ENCODE measurements at places on chromosomes 1 and 21.

DNA sequence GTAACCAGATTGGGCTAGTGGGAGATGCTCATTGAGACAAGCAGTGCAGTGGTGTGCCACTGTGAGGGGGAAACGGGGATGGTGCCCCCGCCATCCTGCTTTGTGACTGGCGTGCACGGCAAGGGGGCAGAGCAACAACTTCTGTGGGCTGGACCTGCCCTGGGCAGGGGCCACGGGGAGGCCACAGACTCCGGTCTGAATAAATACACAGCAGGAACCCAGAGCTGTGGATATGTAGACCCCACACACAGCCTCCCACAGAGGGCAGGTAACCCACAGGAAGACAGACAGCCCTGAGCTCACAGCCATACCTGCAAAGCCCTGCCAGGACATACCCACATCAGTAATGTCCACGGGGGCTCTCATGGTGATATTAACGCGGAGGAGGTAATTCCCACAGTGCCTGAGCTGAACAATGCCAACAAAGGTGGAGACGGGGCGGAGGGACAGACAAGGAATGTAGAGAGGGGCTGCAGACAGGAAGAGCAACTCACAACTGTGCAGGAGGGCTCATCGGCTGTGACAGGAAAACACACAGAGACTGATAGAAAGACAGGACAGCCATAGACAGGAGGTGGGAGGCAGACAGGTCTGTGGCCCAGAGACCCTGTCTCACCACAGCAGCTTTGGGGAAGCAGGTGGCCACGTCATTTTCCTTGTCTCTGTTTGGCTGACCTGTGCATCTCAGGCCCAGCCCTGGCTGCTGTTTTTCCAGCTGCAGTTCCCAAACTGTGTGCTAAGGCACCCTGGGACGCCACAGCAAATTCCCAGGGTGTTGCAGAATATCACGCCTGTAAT lies 4.9 kb upstream of the WNT3A start:
- no peak for DNase-seq

DNA sequence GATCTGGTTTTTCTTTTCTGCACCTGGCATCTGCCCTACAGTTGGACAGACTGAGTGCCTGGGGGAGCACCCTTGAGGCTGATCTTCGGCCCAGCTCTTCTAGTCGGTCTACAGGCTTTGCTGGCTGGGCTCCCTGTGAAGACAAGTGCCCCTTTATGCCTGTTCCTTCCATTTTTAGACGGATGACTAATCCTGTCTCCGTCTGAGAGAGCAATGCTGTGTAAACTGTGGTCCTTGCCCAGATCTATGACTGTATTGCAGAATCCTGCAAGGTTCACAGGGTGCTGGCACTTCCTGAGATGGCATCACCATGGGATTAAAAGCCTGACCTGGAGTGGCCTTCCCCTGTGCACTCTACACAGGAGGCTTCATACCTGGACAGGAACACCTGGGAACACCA lies 47.6 kb upstream of the SAMD13 start:
- DNase-seq = no peak

- no peak for DNase-seq
These were observed 81.7 kb upstream of the DUSP10 start for GRCh38 chr1:221823561-221823960.

DNA sequence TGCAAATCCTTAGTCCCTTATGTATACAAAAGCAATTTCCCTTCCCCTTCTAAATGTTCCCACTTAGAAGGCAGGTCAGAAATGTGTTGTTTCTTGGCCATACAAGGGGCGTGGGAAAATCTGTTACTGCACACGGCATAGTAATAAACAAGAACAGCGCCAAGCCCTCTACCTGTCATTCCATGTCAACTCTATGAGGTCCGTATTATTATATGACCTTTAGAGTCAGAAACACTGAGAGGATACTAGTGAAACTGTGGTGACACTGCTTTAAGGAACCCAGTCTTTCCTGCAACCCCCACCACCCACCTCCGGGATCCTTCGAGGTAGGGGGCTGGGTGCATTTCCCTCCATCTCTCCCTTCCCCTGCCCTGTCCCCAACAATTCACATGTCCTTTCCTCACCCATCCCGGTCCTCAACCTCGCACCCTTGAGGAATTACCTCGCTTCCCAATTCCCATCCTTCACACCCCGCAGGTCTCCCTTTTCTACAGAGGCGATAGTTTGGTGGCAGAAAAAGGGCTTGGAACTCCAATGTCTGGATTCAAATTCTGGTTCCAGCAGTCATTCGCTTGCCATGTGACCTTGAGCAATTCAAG lies 647 bp downstream of the SDHB start:
- DNase-seq = no peak

DNA sequence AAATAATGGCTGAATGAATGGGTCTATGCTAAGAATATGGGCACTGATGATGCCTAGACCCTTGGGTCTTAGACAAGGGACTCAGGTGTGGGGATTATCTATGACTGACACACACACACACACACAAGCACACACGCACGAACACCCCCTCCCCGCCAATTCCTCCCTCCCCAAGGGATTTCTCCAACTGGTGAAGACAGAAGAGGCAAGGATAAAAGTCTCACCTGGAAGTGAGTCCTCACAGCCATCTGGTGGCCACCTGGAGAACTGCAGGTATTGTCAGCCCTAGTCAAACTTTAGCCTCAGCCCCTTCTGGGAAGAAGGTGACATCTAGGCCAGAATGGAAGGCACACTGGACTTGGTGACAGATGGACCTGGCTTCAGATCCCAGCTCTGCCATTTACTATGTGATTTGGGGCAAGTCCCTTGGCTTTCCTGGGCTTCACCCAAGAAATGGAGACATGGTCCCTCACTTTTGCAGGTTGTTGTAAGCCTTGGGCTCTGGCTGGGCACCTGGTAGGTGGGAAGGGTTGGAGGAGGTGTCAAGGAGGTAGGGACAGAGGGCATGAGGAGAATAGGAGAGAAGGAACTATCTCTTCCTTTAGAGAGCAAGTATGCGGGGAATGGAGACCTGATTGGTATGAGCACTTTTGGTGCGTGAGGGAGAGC lies 4.0 kb upstream of the GPR3 start:
- no peak for DNase-seq

Data from cortex of kidney (tissue), 1 donor.